ENCODE measurements at places on chromosomes 1 and 21. TPM values are rescaled to one million over a fixed set of nuclear protein-coding genes. Genes with fewer than 3 reads are reported as not detected.

DNA sequence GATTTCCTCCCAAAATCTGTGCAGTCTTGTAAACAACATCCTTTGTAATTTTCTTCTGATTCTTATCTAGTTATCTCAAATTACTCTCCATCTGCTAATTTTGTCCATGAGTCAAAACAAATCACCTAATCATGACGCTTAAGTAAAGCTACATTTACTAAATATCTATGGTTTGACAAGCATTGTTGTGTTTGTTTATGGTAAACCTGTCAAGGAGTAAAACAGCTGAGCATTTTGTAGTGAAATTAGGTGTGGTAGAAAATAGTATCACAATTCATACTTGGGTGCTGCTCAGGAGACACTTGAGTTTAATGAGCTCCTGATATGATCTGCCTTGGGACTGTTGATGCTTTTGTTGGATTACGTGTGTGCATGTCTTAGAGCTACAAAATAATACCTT lies 11.6 kb downstream of the TIPRL start:
- no peak for DNase-seq

DNA sequence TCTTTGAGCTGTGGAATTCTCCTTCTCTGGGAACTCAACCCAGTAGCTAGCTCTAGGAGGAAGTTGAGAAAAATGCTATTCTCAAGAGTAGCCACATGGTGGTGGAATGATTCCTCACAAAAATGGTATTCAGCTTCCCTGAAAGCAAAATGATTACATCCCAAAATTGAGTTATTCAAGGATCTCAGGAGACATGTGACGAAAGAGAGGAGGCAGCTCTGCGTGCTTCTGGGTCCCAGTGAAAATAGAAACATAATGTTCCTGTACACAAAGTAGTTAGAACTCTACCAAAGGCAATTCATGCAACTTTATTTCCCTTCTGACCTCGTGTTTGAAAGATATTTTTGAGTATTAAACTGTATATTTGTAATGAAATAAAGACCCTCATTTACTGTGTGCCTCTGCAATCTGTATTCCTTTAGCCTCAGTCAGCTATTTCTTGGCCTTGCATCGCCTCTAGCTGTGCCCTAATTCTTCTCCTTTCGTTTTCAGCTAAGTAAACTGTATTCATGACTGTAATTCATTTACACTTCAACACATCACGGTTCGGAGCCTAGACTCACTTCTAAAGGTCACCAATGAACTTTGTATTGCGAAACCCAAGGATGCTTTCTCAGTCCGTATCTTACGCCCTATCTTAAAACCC lies 167.3 kb downstream of the FASLG start:
- peak; percentile 88 for DNase-seq

DNA sequence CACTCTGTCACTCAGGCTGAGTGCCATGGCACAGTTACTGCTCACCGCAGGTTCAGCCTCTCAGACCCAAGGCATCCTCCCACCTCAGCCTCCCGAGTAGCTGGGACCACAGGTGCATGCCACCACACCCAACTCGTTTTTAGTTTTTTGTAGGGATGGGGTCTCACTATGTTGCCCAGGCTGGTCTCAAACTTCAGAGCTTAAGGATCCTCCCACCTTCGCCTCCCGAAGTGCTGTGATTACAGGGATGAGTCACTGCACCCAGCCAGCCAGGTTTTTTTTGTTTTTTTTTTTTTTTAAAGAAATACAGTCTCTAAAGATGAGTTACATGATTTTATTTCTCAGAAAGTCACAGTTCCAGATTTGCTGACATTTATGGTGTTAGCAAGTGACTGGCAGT lies 29.0 kb downstream of the BACE2 start:
- DNase-seq, result peak; percentile 68

DNA sequence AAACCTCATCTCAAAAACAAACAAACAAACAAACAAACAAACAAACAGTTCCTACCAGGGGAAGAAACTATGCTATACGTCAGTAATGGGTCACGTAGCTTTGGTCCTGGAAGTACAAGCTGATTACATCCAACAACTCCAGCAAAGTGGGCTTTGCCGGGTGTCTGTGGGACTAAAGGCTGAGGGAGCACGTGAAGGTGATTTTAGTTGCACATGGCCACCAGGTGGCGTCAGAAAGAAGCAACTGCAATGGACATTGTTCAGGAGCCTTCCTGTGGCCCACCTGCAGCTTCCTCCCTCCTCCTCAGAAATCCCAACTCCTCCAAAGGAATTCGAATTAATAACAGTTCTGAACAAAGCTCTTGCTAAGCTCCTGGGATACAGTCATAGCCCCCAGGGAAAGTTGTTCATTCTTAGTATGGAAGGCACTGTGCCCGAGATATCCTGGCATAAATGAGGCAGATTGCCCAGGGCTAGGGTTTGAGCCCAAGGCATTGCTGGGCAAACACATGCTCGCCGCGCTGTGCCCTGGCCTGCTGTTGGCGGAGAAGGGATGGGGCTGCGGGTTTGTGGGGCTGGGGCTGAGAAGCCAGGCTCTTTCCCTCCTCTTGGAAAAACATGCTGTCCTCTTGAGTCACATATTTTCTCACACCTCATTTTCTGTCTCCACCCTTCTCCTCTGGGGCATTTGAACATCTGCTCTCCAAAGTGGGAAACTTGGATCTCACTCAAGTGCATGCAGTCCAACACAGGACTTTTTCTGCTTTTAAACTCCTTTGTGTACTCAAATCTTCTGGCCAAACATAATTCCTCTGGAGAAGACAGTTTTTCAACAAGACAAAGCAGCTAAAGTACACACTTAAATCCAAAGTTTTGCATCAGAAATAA lies 28.6 kb downstream of the AKNAD1 start:
- DNase-seq, result peak; percentile 93

GRCh38 chr1:84116558-84116957 lies 27.5 kb upstream of the PRKACB start:
- no peak for DNase-seq

DNA sequence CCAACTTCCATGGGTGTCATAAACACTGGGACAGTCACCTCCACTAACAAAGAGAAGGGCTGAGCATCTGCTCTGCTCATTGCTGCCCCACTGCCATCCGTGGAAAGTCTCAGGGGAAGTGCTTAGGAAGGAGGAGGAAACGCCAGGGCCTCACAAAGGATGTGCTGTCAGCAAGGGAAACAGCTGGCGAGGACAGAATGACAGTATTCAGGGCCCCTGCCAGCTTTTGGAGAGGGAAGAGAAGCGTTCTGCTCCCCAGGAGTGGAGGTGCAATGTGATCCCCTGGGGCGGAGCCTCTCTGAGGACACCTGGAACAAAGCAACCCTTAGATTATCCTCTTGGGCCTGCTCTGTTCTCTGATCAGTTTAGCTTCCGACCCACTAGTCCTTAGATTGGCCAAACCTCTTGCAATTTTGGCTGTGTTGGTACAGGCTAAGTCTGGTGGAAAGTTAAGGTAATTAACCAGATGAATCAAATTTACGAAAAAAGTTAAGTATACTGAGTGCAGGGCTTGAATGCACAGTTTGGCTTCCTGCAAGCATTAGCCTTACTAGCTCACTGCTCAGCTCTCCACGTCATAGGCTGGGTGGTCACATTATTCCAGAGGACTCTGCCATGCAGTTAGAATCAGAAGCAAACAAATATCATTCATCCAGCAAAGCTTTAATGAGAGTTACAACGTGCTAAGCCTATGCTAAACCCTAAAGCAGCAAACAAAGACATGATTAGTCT lies 170.2 kb upstream of the NFIA start:
- no peak for DNase-seq

- peak; percentile 83 for DNase-seq
Measured at GRCh38 chr1:234149217-234149616, 224.0 kb upstream of the COA6 start.

DNA sequence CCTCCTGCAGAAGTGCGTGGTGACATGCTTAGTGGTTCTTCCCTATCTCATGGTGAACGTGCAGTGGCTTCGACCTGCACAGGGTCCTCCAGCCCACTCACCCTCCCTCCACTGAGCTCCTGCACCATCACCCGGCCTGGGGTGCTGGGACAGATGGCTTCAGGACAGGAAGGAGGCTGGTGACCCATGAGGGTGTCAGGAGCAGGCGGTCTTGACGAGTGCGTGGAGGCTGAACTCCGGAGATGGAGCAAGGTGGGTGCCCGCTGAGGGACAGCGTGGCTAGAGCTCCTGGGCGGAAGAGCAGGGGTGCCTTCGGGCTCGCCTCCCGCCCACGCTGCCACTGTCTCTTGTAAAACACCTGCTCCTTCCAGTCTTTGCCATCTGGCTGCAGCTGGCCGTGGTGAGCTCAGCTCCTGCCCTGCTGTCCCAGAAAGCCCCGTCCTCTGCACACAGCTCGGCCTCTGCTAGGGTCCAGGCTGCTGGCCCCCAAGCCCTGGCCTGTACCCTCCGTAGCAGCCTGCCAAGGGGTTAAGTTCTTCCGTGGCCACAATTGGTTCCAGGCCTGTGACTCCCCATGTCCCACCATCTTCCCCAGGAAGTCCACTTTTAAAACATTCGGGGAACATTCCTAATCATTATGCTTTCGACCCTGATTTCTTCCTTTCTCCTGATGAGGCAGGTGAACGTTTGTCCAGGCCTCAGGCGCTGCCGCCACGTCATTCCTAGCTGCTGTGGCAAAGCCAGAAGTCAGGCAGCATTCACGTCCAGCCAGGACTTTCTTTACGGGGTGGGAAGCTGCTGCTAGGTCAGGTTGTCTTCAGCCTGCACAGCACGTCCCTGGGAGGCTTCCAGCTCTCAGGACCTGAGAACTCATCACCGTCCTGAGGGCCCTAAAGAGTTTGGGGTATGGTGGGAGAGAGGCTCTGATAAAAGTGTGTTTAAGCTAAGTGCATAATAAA lies 8.1 kb downstream of the KRTAP10-1 start:
- DNase-seq, result no peak

The LRRN2 gene
- 0.02 TPM for total RNA-seq

The NFYC gene
- total RNA-seq, result 38.1 TPM

The OR6K6 gene
- total RNA-seq, result not detected

Data from M059J (cell line).